AG09319 (cell line): ENCODE measurements at places on chromosomes 16 and 17.

DNA sequence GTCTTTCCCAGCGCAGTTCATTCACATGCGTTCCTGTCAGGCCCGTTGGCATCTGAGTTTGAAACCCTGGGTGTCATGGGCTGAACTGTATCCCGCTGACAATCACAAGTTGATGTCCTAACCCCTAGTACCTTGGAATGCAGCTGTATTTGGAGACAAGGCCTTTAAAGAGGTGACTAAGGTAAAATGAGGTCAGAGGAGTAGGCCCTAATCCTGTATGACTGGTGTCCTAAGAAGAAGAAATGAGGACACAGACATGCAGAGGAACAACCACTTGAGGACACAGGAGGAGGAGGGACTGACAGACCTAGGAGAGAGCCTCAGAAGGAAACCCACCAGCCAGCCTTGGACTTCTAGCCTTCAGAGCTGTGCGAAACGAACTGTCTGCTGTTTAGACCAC, 33.1 kb downstream of the TRPV2 start:
- DNase-seq, result no peak

DNA sequence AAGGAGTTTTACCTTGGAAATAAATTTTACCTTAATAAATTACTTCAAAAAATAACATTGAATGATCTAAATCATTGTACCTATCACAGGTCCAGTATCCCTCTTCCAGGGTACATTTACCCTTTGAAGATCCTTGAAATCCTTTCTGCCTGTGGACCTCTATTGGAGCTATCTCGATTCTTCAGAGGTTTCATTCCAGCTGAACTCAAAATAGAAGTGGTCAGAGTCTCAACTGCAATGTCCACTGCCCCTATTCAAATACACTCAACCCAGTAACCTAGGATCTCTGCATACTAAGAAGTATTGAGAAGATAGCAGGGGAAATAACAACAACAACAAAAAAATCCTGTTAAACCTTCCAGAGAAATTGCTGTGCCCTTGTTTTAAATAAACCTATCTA, 9.3 kb downstream of the ABCA5 start:
- DNase-seq, result no peak

GRCh38 chr17:60577147-60577915, 22.7 kb upstream of the PPM1D start:
- no peak for DNase-seq

- no peak for DNase-seq
These were observed 31.9 kb downstream of the CDK5R1 start for GRCh38 chr17:32518646-32519227.

GRCh38 chr17:80876950-80877728, 114.5 kb upstream of the CHMP6 start:
- DNase-seq, result no peak

GRCh38 chr17:61478790-61479492, 26.7 kb downstream of the TBX4 start:
- DNase-seq, result no peak

GRCh38 chr17:73091770-73092522, 542 bp downstream of the SLC39A11 start:
- no peak for DNase-seq

DNA sequence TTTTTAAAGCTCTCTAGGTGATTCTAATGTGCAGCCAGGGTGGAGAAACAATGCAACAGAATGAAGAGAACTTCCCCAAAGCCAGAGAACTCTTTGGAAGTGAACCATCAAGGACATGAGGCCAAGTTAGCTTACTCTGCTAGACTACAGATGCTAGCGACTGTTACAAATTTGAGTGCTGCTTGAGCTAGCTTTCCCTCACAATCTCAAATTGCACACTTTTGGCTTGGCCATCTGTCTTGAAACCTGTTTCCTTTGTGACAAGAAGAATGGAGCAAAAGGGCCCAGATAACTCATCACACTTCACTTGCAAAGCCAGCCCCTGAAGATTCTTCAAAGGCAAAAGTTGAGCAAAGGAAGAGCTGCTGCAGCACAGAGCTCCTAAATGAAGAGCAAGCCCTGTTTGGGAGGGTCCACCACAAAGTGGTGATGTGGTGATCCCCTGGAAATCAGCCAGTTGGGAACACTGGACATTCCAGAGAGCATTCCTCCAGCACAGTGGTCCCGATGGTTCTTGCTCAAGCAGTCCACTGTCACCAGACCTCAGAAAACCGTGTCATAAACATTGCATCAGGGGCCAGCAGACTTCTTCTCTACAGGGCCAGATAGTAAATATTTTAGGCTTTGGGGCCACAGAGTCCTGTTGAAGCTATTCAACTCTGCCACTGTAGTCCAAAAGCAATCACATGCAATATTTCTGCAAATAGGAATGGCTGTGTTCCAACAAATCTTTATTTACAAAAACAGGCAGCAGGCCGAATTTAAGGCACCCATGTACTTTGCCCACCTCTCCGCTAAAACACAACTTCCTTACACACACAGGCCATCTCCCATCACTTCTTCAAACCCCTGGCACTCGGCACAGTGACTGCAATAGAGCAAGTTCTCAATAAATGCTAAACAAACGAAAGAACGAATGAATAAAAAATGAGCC, 21.2 kb downstream of the SLC39A11 start:
- DNase-seq, result no peak

DNA sequence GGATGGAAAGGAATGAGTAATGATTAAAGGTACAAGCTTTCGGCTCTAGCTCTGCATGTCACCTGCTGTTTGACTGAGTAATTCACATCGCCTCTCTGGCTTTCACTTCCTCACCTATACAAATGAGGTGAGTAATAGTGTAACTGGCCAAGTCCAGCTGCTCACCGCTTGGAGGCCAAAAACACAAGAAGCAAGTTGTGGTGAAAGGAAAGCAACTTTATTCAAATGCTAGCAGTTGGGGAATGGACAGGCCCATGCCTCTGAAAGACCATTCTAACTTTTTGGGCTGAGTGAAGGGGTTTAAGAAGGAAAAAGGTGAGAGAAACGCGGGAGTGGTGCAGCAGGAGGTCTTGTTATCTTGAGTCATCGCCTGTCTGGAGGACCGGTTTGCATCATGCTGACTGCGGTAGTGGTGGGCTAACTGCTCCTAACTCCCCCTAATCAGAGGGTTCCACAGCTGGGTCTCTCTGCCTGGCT, 45.7 kb upstream of the CSNK2A2 start:
- DNase-seq, result no peak
